NCI-H187 (cell line): ENCODE measurements at places on chromosomes 5 and 9.
A peak's percentile ranks its signal among the peaks of the same experiment; 100 is the strongest.

- no peak for DNase-seq
These were observed 10.5 kb downstream of the ARSK start for GRCh38 chr5:95565280-95565920.

DNA sequence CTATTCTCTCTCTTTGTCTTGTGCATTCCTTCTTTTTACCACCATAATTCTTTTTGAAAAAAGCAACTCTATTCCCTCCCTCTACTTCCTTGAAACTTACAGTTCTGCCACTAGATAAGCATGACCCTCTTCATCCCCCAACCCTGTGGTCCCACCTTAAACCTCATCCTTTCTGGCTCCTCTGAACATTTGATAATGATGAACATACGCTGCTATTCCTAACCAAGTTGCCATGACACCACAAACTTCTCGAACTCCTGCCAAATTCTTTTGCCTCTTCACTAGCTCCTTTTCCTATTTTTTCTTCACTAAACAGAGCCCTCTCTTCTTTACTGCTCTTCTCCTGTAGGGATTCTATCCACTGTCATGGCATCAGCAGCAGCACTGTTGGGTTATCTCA, 57.1 kb downstream of the MOCS2 start:
- DNase-seq: no peak

- no peak for DNase-seq
These were observed 46.3 kb downstream of the TNFAIP8 start for GRCh38 chr5:119402081-119402480.

DNA sequence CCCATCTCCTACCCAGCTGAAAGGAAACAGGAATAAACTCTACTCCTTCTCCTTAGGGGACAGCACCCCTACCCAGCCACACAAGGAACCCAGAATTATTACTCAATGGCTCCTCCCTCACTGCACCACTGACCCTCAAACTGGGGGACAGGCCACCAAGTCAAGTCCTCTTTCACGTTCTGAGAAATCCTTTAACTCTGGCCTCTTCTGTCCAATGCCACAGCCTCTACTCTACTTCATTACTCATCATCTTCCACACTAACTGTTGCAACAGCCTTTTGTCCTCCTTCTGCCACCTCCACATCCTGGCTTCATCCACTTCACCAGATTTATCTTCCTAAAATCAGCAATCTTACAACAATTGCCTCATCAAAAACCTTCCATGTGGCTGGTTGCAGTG, 6.8 kb downstream of the TTC39B start:
- DNase-seq: no peak

DNA sequence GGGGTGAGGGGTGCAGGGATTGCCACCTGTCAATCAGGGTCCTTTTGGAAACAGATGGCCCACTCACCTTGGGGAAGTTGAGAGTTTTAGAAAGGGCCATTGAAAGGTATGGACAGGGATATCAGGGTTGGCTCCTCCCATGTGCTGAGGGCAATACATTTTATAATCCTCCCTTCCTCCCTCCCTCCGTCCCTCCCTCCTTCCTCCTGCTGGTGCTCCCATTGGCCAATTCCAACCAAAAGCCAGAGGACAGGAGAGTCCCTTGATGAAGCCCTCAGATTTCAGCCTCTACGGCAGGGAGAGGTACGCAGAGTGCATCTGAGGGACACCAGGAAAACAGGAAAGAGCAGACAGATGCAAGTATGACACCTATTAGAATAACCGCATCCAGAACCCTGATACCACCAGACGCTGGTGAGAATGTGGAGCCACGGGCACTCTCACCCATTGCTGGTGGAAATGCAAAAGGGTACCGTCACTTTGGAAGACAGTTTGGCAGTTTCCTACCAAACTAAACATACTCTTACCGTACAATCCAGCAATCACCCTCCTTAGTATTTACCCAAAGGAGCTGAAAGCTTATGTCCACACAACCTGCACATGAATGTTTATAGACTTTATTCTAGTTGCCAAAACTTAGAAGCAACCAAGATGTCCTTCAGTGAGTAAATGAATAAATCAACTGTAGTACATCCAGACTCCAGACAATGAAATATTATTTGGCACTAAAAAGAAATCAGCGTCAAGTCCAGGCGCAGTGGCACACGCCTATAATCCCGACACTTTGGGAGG, 58.2 kb upstream of the OTULINL start:
- no peak for DNase-seq

- no peak for DNase-seq
These were observed 22.8 kb upstream of the CRHBP start for GRCh38 chr5:76930083-76930482.

DNA sequence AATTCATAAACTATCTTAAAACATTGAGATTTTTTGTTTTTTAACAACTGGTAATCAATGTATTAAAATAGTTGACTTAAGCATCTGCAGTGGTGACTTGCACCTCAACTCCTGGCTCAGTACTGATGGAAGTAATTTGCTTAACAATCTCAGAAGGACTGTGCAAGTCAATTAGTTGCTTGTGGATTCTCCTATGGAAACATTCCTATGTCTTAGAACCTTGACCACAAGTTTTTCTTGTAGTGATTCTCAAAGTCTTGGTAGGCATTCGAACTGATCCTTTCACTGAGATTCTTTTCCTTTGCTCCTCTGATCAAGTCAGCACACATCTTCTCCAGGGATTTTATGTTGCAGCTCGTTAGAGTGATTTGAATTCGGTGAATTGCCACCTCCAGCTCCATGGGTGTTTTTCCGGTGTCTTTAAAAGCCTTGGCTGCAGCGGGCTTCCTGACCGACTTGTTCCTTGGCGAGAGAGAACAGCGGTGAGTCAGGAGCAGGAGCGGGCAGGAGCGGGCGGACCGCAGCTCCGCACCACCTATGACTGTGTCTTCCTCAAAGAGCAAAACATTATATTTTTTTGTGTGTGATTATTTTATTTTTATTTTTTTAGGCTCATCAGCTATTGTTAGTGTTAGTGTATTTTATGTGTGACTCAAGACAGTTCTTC, 21.1 kb downstream of the HMGXB3 start:
- no peak for DNase-seq

GRCh38 chr5:134103998-134104654, 10.4 kb upstream of the TCF7 start:
- no peak for DNase-seq

GRCh38 chr9:131635892-131636291, 90.6 kb downstream of the PRRT1B start:
- no peak for DNase-seq

DNA sequence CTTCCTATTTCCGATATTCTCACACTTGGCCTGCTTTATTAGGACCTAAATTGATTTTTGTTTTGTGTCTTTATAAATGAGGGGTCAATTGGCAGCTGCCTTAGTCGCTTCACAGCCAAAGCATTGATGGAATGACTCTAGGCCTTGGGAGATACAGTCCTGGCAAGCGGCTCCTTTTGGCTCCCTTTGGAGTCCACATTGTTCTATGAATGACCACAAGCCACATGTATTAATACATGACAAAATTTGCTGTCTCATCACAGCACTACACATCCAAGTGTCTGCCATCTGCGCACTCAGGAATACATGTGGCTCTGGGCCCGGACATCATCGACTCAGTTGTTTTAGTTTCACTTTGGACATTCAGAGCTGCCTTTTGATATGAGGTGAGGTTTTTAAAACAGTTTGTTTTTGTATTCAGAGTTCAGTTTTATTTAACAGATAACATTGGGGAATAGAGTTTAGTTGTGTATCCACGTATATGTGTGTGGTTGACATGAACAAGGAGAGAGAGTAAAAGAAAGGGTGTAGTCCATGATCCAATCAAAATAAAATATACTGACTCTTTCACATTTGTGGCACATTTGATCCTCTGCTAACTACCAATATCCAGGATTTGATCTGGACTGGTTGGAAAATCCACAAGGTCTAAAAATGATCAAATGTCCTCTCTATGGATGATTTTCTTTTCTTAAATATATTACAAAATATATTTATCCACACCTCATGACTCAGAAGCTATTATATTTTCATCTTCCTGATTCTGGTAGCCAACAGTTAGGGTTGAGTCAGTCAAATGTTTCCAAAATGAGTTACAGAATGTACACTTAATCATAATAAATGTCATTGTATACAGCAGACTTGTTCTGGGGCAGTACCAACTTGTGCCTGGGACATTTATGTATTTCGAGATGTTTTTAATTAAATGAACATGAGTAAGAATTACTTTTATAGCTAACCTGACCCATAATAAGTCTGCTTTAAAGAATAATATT, 114.0 kb upstream of the MTAP start:
- DNase-seq: no peak

- DNase-seq: peak; percentile 53
These were observed 234.4 kb upstream of the MPDZ start for GRCh38 chr9:13513716-13514444.

- no peak for DNase-seq
These were observed 58.1 kb upstream of the DHFR start for GRCh38 chr5:80712919-80713318.

- no peak for DNase-seq
These were observed 34.8 kb upstream of the PRDM12 start for GRCh38 chr9:130629443-130630070.

GRCh38 chr5:79986260-79986659, 4.8 kb downstream of the MTX3 start:
- DNase-seq: no peak

GRCh38 chr5:52725065-52725746, 62.5 kb upstream of the ITGA1 start:
- DNase-seq: no peak

- DNase-seq: no peak
These were observed 108.9 kb downstream of the PSD2 start for GRCh38 chr5:139904566-139904815.

DNA sequence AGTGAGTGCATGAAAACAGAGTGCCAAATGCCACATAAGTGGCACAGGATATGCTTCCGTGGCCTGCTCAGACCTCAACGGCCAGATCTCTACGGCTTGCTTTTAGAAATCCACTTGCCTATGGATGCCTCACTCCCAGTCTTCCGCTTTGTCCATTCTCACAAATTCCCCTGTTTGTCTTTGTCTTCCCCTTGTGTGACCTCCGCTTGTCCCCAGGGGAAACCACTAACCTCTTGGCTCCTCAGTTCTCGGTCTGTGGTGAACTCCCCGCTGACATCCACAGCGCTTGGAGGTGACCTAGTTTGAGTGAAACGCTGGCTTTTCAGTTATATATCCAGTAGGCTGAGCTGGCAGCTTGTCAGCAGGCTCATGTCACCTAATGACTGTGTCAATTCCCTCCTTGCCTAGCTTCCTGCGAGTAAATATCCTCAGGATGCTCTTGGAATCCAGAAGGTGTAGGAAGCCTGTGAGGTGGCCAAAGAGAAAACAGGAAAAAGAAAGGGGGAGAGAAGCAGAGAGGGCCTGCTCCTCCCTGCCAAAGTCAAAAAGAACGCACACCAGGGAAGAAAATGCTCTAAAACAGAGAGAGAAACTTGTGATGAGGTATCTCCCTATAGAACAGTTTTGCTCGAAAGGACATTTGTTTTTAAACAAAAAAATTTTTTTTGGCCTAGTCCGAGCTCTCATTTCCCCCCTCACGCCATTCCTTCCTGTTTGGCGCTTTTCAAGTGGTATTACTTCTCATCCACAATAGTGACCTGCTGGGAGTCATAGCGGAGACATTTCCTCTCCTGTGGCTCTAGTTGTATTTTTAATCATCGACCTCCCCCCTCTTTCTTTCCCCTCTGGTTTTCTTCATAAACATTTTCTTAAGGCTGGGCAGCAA, 101.6 kb upstream of the SPRY4 start:
- DNase-seq: no peak

GRCh38 chr9:93085676-93086075, 10.3 kb upstream of the CARD19 start:
- DNase-seq: no peak

GRCh38 chr9:4306066-4306776, 6.4 kb upstream of the GLIS3 start:
- no peak for DNase-seq

- no peak for DNase-seq
These were observed 80.6 kb upstream of the ZNF366 start for GRCh38 chr5:72587661-72588308.

DNA sequence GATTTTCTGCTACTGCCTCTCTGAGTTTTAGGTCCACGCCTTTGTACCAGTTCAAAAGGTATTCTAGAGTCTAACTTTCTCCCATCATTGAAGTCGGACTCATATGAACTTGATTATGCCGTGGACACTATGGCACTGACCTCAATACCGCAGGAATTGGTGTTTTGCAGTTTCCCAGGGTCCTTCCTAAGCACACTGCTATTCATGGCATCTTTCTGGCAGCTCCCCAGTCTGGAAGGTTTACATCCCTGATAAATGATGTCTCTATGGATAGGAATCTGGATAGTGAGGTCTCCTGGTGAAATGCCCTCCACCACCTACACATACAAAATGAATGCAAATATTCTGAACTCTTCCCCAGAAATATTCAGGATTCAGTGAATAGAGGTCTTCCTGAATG, 422.2 kb downstream of the CTNND2 start:
- no peak for DNase-seq

DNA sequence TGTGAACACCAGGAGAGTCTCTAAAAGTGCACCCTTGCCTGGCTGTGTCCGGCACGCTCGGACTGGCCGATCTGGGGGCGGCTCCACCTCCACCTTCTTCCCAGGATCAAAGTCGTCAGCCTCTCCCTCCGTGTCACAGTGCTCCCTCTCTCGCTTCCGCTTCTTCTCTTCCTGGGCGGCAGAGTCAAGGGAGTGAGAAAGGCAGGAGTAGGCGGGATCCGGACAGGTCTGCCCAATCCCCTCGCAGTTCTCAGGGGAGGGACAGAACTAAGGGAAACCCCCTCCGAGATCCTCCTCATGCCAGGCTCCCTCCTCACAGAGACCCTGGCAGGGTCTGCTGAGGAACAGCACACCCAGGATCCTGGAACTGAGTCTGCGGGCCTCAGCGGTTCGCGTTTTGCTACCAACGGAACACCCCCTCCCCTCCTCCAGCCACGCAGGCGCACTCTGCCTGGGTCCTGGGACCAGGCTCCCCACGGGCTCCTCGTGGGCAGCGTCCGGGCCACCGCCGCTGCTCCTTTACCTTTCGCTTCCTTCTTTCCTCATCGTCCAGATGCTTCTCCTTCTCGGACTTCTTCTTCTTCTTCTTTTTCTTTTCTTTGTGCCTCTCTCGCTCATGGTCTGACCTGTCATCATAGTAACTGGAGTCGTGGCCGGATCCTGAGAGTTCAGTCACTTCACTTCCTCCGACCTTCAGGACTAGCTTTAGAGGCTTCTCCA, 1.3 kb downstream of the BRD9 start:
- no peak for DNase-seq

DNA sequence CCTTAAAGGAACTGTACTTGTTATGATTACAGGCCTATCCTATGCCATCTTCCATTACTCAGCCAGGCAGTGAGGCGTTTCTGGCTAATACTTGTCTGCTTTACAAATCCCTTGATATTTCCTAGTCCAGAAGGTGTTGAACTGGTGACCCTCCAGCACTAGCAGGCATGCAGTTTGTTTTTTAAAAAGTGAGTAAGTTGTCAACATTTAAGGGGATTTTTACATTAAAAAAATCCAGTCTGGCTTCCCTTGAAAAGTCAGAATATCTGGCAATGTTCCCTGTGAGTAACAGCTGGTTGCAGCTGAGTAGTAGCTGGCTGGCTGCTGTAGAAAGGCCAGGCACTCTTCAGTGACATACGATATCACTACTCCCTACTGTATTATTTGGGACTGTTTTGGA, 21.8 kb downstream of the GRIN3A start:
- no peak for DNase-seq

GRCh38 chr9:116608064-116608463, 79.0 kb upstream of the TRIM32 start:
- no peak for DNase-seq

GRCh38 chr9:5288591-5288990, 15.9 kb downstream of the RLN2 start:
- DNase-seq: no peak

- DNase-seq: no peak
These were observed 121.0 kb downstream of the MEF2C start for GRCh38 chr5:88761939-88762338.
